ENCODE measurements at places on chromosomes 6 and 20.

- DNase-seq, result no peak
Measured at GRCh38 chr6:147366290-147366689, 142.2 kb upstream of the SAMD5 start.

- no peak for DNase-seq
Measured at GRCh38 chr20:58853976-58854637, 1.6 kb downstream of the GNAS start.

DNA sequence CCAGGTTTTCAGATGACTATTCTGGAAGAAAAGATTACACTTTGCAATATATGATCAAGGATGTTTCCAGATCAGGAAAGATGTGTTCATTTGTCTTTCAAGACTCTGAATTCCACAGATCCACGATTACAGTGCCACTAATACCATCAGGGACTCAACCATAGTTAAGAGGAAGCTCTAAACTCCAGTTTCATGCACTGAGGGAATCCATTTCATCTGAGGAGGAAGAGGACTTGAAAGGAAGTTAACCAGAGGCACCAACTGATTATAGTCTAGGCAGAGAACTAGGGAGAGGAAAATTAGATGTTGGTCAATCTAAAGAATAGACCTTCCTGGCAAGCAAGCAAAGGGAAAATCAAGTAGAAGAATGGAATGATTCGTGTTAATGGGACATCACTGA, 218.3 kb upstream of the PRDM1 start:
- no peak for DNase-seq

- no peak for DNase-seq
Measured at GRCh38 chr6:169162249-169162648, 91.4 kb downstream of the THBS2 start.

DNA sequence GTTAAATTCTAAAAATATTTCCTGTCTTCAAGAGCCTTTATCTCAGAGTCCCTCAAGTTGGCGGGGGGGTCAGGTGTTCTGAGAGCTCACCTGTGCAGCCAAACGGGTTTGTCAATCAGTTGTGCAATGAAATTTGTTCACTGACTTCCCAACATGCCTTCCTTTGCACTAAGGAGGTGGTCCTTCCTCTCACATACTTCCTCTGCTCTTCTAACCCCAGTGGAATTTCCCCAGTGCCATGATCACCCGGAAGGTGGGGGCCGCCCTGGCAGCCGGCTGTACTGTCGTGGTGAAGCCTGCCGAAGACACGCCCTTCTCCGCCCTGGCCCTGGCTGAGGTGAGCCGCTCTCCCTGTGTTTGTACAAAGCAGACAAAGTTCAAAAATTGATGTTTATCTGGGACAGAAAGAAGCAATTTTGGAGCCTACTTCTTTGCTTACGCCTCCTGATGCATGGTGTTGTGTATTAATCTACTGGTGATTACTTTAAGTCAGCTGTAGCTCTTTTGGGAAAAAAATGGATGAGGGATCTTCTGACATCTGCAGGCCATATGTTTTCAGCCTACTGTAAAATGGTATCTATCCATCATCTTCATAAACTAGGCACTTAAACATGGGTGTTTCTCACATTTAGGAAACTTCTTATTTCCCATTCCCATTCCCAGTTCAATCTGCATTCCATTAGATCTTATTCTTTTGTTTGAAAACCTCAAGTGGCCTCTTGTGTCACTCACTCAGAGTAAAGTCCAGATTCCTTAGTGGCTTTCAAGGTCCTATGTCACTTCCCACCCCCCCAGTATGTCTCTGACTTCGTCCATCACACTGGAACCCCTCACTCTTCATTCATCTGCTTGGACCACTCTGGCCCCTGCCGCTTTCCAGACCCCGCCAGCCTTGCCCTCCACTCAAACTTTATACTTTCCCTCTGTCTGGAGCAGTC, 10.1 kb downstream of the ALDH5A1 start:
- DNase-seq, result no peak

- DNase-seq, result no peak
Measured at GRCh38 chr6:133804265-133804664, 84.6 kb upstream of the TCF21 start.

GRCh38 chr6:125568609-125569008, 180.8 kb upstream of the HEY2 start:
- DNase-seq, result no peak

DNA sequence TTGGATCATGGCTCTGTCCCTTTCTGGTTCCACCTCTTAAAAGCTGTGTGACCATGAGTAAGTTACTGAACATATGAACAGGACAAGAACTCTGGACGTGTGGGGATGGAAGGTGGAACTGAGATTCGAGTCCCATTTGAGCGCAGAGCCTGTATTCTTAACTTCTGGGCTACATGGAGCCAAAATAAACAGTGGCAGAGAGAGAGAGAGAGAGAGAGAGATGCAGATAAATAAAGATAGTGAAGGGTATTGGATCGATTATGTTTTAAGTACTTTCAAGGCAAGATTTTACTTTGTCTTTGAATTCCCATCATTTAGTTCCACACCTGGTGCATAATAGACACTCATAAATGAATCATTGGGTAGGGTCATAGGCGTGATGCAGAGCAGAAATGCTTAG, 39.7 kb downstream of the SLC35D3 start:
- DNase-seq, result no peak

GRCh38 chr20:7989379-7989778, 30.2 kb downstream of the TMX4 start:
- DNase-seq, result no peak

All from activated CD4-positive, alpha-beta T cell treated with anti-CD3 and anti-CD28 coated beads, Interleukin-2, amount 50 U/mL, for 16 hours (primary cell).